ENCODE measurements at places on chromosomes 2 and 18.

DNA sequence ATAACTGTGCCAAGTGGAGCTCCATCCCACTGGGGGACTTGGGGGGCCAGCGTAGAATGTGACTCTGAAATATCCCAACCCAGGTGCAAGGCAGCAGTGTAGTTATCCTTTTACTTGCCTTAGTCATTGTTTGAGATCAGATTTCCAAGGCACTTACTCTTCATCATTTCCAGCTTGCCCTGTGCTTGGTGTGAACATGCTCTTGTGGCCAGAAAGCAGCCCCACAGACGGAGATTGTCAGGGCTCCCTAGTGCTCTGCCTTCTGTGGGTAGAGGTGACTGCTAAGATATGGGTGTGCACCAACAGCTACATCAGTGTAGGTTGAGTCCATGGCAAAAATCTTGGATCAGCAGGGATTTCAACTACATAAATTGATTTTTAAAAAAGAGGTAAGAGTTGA lies 2010.0 kb upstream of the PIK3C3 start:
- no peak for DNase-seq

GRCh38 chr2:234595829-234596228 lies 98.9 kb upstream of the ARL4C start:
- DNase-seq: no peak

GRCh38 chr2:24539258-24539657 lies 48.2 kb downstream of the NCOA1 start:
- no peak for DNase-seq

- DNase-seq: no peak
Observed at GRCh38 chr2:165950438-165950837, 3.1 kb downstream of the TTC21B start.

DNA sequence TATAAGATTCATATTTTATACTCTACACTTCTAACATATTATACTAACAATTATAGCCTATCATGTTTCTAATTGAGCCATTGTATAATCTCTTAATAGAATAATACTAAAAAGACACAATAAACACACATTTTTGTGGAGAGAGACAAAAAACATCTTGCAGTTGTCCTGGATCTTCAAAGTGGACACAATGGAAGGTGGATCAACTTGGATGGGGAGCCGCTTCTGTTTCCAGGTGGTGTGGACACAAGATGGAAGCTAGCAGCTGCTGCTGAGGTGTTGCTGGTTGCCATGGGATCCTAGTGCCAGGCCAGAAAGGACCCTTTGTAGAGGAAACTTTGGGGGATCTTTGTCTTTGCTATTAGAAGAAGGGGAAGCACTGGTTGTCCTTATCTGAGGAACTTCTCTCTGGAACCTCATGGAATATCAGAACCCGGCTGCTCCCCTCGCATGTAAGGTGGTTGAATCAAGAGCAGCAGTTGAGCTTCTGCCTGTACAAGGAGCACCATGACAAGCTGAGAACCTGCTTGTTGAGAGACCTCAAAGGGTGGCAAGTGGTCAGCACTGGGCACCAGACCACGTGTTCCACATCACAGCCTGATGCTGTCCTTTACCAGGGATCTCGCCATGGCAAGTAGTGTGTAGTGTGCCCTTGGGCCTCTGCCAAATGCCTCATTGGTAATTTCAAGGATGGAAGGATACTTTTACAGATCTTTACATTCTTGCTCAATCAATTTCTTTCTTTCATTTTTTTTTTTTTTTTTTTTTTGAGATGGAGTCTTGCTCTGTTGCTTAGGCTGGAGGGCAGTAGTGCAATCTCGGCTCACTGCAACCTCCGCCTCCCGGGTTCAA lies 232.2 kb downstream of the MYCN start:
- DNase-seq: no peak

GRCh38 chr2:37748541-37748940 lies 77.1 kb upstream of the CDC42EP3 start:
- no peak for DNase-seq

- DNase-seq: no peak
Observed at GRCh38 chr2:111117598-111118480, 2.9 kb upstream of the BCL2L11 start.

- no peak for DNase-seq
Observed at GRCh38 chr18:13566941-13567746, 159.2 kb downstream of the FAM210A start.

Data from stimulated activated CD8-positive, alpha-beta memory T cell treated with anti-CD3 and anti-CD28 coated beads, Interleukin-15, amount 100 ng/mL, for 1 hour (primary cell).